ENCODE measurements at places on chromosomes 11 and 22.
A peak's percentile ranks its signal among the peaks of the same experiment; 100 is the strongest.

DNA sequence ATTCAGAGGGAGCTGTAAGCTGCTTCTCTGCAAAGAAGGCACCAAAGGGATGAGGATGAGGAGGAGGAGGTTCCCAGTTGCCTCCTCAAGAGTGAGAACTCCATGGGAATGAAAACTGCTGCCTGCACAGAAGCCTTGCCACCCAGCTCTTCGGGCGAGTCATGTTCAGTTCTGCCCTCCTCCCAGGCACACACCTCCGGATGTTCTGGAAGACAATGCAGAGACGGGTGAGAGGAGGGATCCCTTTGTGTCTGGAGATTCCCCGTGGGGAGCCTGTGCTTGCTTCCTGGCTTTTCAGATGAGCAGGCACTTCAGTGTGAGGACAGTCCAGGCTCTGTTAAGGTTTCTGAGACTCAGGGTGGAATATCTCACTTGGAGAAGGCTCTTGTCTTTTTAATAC is 295.6 kb downstream of the DDX10 start:
- DNase-seq = no peak

- DNase-seq = no peak
These were observed 33.0 kb downstream of the VSIG10L2 start for GRCh38 chr11:125978778-125979407.

DNA sequence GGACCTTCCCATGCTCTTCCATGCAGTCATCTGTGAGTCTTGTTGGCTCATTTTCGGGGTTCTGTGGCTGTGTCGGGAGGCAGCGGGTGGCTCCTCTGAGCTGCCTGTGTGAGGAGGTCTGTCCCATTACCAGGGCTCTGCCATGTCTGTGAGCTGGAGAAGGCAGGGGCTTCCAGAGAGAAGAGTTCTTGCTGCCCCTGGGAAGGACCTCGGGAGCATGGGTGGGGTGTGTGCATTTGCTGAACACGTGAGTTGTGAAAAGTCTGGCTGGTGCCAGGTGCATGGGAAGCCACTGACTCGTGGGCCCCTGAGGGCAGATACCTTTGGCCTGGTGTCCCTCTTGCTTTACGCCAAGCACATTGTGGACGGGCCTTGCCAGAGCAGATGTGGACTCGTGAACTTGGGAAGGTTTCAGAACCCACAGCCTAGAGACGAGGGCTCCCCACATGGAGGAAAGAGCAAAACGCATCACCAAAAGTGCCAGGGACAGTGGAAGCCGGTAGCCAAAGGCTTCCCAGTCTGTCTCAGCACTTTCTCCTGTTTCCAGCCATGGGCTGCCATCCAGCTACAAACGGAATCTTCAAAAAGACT is 1324.5 kb downstream of the BRD1 start:
- DNase-seq = no peak

- DNase-seq = no peak
These were observed 73.7 kb downstream of the PHF21A start for GRCh38 chr11:46047520-46047919.

- DNase-seq = no peak
These were observed 622.8 kb downstream of the NTM start for GRCh38 chr11:131993246-131993645.

GRCh38 chr11:65563601-65564000 is 5.4 kb upstream of the LTBP3 start:
- DNase-seq = no peak

DNA sequence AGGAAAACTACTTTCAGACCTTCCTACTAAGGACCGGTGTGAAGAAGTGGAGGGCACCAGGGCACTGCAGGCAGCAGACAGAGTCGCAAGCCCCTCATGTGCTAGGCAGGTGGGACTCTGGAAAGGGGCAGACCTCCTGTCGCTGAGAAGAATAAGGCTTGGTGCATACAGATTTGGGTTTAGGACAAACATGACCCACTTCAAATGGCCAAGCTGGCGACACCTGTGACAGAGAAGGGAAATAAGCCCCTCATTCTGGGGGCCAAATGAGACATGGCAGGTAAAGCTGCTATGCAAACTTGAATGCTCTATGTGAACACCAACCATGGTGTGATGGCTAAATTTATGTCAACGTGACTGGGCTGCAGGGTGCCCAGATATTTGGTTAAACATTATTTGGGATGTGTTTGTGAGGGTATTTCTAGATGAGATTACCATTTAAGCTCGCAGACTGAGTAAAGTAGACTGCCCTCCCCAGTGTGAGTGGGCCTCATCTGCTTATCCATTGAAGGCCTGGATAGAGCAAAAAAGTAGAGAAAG is 112.4 kb upstream of the PITPNB start:
- no peak for DNase-seq

- no peak for DNase-seq
These were observed 54.9 kb upstream of the LMO1 start for GRCh38 chr11:8318536-8318935.

GRCh38 chr11:47355283-47356128 is 3.0 kb upstream of the MYBPC3 start:
- peak; percentile 88 for DNase-seq
